ENCODE measurements at places on chromosomes 5 and 9. TPM values are rescaled to one million over a fixed set of nuclear protein-coding genes. Genes with fewer than 3 reads are reported as not detected.
A peak's percentile ranks its signal among the peaks of the same experiment; 100 is the strongest.

DNA sequence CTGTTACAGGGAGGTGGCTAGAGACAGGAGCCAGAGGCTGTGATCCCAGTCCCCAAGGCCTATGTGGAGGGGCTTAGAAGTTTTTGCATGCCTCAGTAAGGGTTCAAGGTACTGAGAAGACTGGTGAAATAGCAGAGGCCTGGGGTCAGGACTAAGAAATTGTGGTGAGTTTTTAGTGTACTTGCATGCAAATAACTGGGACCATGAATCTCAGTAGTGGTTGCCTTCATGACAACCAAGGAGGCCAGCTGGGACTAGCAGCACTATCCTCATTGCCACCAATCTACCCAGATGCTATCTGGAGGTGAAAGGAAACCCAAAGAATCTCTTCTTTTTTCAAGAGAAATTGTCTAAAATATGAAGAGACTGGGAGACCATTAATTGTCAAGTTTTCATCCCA lies 395.1 kb downstream of the CETN3 start:
- no peak for DNase-seq

DNA sequence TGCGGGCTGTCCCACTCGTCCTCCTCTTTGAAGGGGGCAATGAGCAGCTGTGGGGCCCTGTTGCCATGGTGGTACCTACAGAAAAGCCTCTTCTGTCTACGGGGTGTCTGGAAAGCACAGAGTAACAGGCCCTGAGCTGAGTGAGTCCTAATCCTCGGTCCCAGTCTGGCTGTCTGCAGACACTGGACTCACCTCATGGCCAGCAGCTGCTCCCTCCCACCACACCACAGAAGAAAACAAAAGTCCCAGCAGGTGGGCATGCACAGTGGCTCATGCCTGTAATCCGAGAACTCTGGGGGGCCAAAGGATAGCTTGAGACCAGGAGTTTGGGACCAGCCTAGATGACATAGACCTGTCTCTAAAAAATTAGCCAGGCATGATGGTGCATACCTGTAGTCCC lies 19.9 kb downstream of the P4HA2 start:
- DNase-seq = no peak

- DNase-seq = no peak
These were observed 780 bp upstream of the CCNJL start for GRCh38 chr5:160312960-160313727.

GRCh38 chr5:8650186-8650585 lies 781.2 kb downstream of the MTRR start:
- DNase-seq = no peak

DNA sequence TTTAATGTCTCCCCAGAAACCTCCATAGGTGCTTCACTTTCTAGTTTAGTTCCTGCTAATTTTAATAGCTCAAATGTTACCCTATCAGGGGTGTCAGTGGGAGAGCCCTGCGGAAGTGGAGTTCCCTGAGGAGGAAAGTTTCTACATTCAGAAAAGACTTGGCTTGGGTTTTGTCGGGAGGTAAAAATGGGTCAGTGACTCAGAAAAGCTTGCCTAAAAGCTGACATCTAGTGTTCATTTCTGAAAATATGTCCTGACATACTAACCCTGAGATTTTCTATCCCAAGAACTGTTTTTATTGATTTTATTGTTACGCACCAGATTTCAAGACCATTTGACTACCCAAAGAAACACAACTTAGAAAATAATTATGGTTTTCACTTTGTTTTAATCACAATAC lies 40.9 kb upstream of the GLDC start:
- DNase-seq = peak; percentile 39

GRCh38 chr9:98978231-98978681 lies 34.5 kb downstream of the COL15A1 start:
- DNase-seq = no peak

DNA sequence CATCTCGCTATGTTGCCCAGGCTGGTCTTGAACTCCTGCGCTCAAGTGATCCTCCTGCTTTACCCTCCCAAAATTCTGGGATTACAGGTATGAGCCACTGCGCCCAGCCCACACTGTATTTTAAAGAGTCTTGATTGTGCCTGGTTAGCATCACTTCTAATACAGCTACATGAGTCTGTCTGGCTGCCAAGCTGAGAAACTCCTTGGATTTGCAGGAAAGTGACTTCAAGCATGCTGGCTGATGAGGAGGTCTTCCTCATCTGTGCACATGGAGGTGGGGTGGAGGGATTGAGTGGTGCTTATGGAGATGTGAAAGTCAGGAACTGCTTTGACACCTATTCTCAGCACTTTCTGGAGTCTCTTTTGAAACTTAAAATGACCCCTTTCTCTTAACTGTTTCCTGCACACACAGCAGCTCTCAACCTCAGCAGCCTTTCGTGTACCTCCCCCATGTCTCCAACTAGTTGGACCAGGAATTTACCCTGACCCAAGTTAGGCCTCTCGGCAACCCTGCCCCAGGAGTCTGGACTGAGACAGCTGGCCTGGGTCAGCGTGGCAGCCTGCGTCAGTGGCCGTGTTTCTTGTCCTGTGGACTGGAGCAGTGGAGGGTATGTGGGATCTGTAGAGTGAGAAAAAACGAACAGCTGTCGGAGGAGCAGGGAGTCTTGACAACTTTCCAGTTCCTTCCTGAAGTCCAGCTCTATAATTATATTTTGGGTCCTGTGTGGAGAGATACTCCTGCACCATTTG lies 72.5 kb downstream of the ACER2 start:
- DNase-seq = no peak

DNA sequence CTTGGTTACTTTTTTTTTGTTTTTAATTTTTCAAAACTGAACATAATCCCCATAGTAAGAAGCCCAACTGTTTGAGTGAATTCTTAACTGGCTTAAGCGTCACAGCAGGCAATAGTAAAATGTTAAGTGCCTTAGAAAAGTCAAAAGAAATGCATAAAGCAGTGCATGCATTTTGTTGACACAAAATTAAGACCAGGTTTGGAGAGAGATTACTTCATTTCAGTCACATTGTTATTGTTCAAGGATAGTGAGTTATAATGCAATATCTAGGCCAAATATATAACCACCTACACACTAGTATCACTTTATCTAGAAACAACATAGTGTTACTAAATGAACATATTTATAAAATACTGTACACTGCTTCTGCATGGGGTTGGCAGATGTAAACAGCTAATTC lies 116.9 kb upstream of the KLF9 start:
- no peak for DNase-seq

DNA sequence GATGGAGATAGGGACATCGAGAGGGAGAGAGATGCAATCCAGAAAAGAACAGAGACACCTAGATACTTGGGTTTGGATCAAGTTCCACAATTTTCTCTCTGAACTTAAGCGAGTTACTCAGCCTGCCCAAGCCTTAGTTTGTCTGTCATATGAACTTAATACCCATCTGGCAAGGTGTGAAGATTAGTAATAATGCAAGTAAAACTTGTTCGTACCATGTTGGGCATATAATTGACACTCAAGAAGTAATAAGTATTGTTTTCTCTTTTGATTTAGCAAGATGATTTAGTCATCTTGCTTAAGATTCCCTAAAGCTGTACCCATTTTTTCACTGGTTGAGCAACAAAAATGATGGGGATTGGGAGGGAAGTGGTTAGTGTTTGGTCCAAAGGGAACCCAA lies 7.5 kb downstream of the RABGAP1 start:
- DNase-seq = no peak

GRCh38 chr5:175589714-175590113 lies 68.2 kb upstream of the HRH2 start:
- no peak for DNase-seq

GRCh38 chr9:106560540-106560939 lies 302.4 kb upstream of the ZNF462 start:
- DNase-seq = no peak

GRCh38 chr5:76199336-76200318 lies 116.4 kb downstream of the SV2C start:
- DNase-seq = no peak

DNA sequence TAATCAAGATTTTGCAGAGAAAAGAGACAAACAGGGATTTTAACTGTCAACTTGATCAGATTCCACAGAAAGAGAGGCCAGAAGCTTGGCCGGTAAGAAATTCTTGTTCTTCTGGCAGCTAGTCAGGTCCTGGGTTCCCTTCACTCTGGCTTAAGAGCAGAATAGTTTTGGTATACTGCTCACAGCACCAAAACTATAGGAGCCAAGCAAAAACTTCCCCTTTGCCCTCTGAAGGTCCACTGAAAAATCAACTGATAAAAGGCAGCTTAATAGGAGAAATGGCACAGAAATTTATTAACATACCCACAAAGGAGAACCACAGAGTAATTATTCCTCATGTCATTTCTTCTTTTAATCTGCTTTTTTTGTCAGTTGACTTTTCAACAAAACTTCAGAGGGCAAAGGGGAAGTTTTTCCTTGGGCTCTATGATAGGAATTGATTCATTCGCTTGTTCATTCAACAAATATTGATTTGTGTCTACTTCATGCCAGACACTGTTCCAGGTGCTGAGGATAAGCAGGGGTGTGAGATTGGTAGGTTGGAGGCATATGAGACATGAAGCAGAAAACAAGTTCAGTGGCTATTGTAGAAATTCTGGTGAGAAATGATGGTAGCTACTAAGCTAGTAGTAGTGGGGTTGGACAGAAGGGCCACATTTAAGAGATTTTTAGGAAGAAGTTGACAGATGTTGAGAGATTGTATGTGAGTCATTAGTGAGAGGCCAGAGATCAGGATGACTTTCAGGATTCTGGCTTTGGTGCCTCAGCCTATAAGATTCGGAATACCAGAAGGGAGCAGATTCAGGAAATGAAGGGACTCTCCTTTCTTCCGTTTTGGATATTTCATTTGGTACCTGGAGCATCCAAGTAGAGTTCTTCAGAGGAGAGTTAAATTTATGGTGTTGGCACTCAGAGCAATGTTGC lies 20.6 kb upstream of the NNT start:
- DNase-seq = no peak

GRCh38 chr9:106956971-106957370 lies 94.0 kb downstream of the ZNF462 start:
- DNase-seq = peak; percentile 28

TAF1L gene
- not detected for total RNA-seq

SPZ1 gene
- total RNA-seq = not detected

CARD9 gene
- total RNA-seq = 19.0 TPM

MARCHF3 gene
- total RNA-seq = 10.1 TPM

PDE6A gene
- total RNA-seq = not detected

FCN2 gene
- total RNA-seq = not detected

SPATA9 gene
- 0.76 TPM for total RNA-seq

PAM gene
- total RNA-seq = 171 TPM
